ENCODE measurements at places on chromosomes 4 and X.

GRCh38 chr4:8672486-8672885 is 79.9 kb downstream of the CPZ start:
- no peaks in the 10 kb centered on the region for H3K4me1 ChIP-seq
- H3K36me3 ChIP-seq = no peaks in the 10 kb centered on the region
- no peak for DNase-seq
- H3K27ac ChIP-seq = no peak overlapping the region
- H3K27me3 ChIP-seq = no peaks in the 10 kb centered on the region
- no peak overlapping the region for H3K4me3 ChIP-seq

- no peak for DNase-seq
- no peak overlapping the region for H3K4me3 ChIP-seq
- no peaks in the 10 kb centered on the region for H3K4me1 ChIP-seq
- no peak overlapping the region for H3K27ac ChIP-seq
Measured at GRCh38 chr4:95432466-95432865, 116.3 kb downstream of the UNC5C start.

DNA sequence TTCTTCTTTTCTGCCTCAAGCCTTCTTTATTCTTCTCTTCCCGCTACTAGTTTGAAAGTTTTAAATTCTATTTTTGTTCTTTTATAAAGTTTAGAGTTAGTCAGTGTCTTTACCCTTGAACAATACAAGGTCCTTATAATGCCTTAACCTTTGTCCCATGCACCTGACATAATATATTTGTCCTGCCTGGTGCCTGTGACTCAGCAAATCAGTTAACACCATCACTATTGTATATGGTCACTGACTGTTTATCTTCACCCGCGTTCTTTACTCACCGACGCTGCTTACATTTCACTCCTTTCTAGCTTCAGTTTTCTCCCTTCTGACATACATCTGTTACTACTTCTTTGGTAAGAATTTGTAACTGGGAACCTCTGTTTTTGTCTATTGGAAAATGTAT is 5.7 kb downstream of the SMIM20 start:
- H3K4me3 ChIP-seq = no peak overlapping the region
- H3K27ac ChIP-seq = no peak overlapping the region
- H3K4me1 ChIP-seq = peaks cover 3% of the 10 kb centered on the region

GRCh38 chrX:118562582-118563164 is 67.1 kb downstream of the DOCK11 start:
- no peaks in the 10 kb centered on the region for H3K36me3 ChIP-seq
- H3K27ac ChIP-seq = no peak overlapping the region
- H3K4me3 ChIP-seq = no peak overlapping the region

GRCh38 chr4:146132445-146132844 is 43.1 kb upstream of the LSM6 start:
- no peak overlapping the region for H3K27ac ChIP-seq
- DNase-seq = no peak
- no peak overlapping the region for H3K4me3 ChIP-seq
- H3K36me3 ChIP-seq = no peaks in the 10 kb centered on the region
- no peaks in the 10 kb centered on the region for H3K27me3 ChIP-seq
- H3K4me1 ChIP-seq = no peaks in the 10 kb centered on the region

- H3K4me3 ChIP-seq = no peak overlapping the region
- no peaks in the 10 kb centered on the region for H3K4me1 ChIP-seq
- peak; percentile 5 for DNase-seq
- H3K27ac ChIP-seq = no peak overlapping the region
- no peaks in the 10 kb centered on the region for H3K36me3 ChIP-seq
Measured at GRCh38 chr4:118676128-118676527, 9.1 kb upstream of the METTL14 start.

DNA sequence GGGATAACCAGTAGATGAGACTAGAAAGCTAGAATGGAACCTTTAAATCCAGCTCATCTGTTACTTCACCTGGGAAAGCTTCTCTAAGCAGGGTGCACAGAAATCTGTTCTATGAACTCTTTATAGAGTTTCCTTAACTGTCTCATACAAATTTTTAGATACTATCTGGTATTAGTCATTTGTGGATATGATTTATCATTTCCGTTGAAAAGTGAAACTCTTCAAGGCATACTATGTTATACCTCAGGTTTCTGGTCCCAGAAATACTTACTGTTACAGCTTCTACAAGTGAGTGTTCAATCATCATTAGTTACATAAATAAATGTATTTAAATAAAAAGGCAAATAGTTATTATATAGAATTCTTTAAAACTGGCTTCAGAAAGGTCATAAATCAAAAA is 298.3 kb upstream of the AGA start:
- H3K4me3 ChIP-seq = no peak overlapping the region
- no peaks in the 10 kb centered on the region for H3K4me1 ChIP-seq
- no peak overlapping the region for H3K27ac ChIP-seq
- H3K27me3 ChIP-seq = no peaks in the 10 kb centered on the region

Data from fibroblast of lung (primary cell).